ENCODE measurements at places on chromosomes 1 and 21.

- H3K27me3 ChIP-seq = peaks cover 54% of the 10 kb centered on the region
- no peaks in the 10 kb centered on the region for H3K4me1 ChIP-seq
- H3K27ac ChIP-seq = no peak overlapping the region
- H3K4me3 ChIP-seq = no peak overlapping the region
Observed at GRCh38 chr1:152410599-152410998, 3.5 kb downstream of the CRNN start.

- no peak for DNase-seq
- H3K27me3 ChIP-seq = no peaks in the 10 kb centered on the region
- H3K36me3 ChIP-seq = no peaks in the 10 kb centered on the region
Observed at GRCh38 chr1:29669158-29669871, 433.0 kb downstream of the PTPRU start.

DNA sequence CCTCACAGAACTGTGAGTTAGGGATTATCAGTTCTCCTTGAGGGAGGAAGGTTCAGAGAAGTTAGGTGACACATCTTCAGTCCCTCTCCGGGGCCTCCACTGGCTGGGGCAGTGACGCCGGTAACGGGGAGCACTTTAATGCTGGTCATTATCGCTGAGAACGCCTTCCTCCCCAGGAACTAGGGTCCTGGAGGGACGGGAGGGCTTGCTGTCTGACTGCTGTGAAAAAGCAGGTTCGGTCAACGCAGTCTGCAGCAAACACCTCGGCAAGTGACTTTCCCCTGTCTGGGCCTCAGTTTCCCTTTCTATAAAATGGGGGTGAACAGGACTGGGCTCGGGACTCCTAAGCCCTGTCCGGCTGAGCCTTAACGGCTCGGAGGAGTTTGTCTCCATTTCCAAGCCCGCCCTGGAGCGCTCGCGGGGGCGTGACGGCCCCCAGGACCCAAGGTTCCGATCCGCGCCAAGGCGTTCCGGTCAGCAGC is 341 bp upstream of the TMEM61 start:
- no peaks in the 10 kb centered on the region for H3K27me3 ChIP-seq
- peaks cover 17% of the 10 kb centered on the region for H3K4me1 ChIP-seq
- no peak overlapping the region for H3K27ac ChIP-seq
- H3K36me3 ChIP-seq = no peaks in the 10 kb centered on the region

GRCh38 chr1:203954788-203955552 is 93.6 kb downstream of the SNRPE start:
- H3K27me3 ChIP-seq = no peaks in the 10 kb centered on the region
- no peak overlapping the region for H3K4me3 ChIP-seq
- no peaks in the 10 kb centered on the region for H3K36me3 ChIP-seq
- no peaks in the 10 kb centered on the region for H3K4me1 ChIP-seq
